ENCODE measurements at places on chromosomes 1 and 21.

- DNase-seq = no peak
Observed at GRCh38 chr1:217059401-217059800, 336.2 kb upstream of the ESRRG start.

GRCh38 chr1:165287781-165288180 lies 68.7 kb downstream of the LMX1A start:
- DNase-seq = no peak

- no peak for DNase-seq
Observed at GRCh38 chr1:233518344-233518743, 95.6 kb upstream of the KCNK1 start.

DNA sequence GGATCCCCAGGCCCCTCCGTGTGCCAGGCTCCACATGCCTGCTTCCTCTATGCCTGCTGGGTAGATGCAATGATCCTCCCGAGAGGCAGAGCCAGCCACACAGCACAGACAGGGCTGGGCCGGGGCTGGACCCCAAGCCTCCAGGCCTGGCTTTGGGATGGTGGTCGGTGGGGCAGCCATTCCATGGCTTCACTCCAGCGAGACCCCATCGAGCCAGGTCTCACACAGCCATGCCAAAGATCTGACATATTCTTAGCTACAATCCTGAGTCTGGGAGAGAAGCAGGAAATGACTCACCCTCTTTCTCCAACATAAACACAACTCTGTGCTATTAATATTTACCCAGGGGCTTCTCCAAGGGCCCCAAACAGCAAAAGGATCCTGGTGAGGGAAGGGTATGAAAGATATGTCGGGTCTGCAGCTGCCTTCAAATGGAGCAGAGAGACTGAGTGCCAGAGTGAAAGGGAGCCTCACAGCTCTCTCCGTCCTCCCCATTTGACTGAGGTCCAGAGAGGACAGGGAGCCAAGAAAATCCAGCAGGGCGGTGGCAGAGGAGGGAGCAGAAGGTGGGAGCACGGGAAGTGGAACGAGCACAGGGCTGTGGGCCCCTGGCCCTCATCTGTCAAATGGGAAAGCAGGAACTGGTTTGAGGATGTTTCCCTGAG lies 639.5 kb downstream of the MATN1 start:
- DNase-seq = peak; percentile 29

DNA sequence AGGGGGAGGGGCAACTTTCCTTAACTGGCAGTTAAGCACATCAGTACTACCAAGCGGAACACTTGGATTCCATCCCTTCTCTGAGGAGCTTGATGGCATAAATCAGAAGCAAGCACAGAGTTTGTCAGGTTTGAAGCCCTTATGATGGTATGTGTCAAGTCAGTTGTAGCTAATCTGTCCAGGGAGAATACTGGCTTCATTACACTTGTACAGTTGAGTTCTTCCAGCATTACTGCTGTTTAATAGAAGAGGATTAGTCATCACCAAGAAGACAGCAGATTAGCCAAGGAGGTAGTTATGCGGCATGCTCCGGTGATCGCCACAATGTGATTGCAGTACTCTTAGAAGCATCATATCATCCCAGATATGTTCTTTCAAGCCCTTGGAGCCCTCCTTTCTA lies 2.1 kb upstream of the TDRD5 start:
- no peak for DNase-seq

GRCh38 chr1:6638226-6638625 lies 13.6 kb downstream of the THAP3 start:
- DNase-seq = no peak

DNA sequence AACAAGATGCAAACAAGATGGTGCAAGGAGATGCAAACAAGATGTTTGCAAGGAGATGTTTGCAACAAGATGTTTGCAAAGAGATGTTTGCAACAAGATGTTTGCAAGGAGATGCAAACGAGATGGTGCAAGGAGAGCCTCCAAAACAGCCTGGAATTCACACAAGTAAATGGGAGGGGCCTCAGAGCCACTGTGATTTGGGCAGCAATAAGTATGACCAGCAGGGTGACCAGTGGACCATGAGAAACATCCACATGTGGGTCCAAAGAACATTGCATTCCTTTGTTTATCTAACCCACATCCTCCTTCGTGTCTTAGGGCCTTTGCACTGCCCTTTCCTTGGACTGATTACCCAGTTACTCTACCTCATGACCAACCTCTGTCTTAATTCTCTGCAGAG lies 162.9 kb downstream of the PLPP3 start:
- DNase-seq = no peak

DNA sequence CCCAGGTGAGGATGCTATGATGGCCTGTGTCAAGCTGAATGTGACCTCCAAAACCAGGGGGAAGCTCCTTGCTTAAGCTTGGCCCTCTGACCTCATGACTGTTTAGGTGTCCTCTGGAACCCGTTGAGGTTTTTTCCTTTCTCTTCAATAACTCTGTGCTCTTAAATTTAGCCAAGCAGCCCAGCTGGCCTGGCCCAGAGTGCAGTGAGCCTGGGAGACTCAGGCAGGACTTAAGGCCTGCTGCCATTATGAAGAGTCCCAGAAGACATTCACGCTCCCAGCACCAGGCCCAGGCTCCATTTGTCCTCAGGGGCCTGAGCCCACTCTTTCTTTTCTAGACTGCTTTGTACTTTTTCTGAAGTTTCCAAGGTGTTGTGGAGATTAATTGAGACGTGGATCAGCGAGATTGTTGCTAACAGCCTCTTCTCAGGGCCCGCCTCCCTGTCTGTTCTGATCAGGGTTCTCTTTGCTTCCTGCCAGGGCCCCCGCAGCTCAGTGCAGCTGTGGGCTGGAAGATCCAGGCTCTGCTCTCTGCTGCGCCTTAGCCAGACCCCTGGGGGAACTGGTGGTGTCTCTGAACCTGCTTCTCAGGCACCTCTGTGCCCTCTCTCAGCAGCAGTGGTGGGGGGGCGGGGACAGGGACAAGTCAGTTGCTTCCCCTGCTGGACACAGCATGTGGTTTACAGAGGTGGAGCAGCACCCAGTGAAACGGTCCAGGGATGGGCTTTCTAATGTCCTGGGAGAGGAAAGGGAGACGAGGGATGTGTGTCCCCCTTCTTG lies 124.2 kb downstream of the GRIK3 start:
- no peak for DNase-seq

All from GM04504 (cell line).